IPS DF 6.9 (cell line): ENCODE measurements at places on chromosomes 16 and 17.

- DNase-seq = no peak
Observed at GRCh38 chr17:10798332-10798749, 5.6 kb downstream of the TMEM238L start.

DNA sequence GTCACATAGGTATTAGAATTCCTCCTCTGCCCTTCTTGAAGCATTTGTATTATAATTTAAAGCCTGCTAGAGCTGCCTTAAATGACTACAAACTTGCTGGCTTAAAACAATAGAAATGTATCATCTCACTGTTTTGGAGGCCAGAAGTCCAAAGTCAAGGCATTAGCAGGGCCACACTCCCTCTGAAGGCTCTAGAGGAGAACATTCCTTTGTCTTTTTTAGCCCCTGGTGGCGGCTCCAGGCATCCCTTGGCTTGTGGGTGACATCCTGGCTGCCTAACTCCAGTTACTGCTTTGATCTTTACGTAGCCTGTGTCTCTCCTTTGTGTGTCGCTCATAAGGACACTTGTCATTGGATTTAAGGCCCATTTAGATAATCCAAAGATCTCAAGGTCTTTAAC lies 186.6 kb upstream of the SALL1 start:
- no peak for DNase-seq

- no peak for DNase-seq
Observed at GRCh38 chr16:3458852-3459361, 15.4 kb downstream of the NAA60 start.

- DNase-seq = no peak
Observed at GRCh38 chr17:45077643-45078042, 16.5 kb downstream of the NMT1 start.

DNA sequence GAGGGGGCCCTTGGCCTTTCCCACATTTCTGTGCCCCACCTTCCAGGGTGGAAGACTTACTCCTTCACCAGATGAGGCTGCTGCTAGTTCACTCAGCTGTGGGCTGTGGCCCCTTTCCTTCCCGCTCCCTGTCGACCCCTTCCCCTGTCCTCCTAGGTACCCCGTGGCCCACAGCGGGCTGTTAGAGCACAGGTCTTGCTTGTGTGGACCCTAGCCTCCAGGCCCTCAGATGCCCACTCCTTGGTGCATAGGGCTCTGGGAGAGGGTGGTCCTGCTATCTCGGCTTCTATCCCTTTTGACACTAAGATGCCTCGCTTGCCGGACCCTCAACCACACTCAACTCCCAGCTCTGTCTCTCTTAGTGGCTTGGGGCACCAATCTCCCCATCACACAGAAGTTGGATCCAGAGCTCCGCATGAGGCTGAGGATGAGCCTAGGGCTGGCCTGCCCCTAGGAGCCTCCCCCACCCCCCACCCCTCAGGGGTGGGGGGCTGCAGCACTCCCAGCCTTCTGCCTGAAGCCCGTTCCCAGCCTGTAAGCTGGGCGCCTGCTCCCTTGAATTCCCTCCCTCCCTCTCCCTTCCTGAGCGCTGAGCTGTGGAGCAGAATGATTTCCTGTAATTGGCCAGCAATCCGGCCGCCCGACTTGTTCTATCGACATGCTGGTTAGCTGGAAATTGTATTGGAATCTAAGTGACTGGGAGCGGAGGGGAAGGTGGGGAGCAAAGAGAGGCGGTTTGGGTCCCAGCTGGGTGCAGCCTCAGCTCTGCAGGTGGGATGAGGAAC lies 30.9 kb downstream of the DCAKD start:
- DNase-seq = no peak

GRCh38 chr17:59287891-59288290 lies 43.6 kb upstream of the YPEL2 start:
- DNase-seq = no peak

DNA sequence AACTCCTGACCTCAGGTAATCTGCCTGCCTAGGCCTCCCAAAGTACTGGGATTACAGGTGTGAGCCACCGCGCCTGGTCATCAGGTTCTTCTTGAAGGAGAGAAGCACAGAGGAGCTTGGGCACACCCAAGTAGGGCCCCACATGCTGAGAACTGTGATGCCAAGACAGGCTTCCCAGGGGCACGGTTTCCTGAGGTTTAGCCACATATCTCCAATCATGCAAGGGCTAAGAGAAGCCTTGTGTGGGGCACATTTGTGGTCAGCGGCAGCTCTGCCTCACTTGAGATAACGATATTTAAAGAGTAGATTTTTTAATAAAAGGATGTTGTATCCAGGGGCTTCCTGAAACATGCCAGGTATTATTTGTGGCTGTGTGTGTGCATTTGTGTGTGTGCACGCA lies 46.9 kb downstream of the CUEDC1 start:
- no peak for DNase-seq
